ENCODE measurements at places on chromosomes 6 and 20.

DNA sequence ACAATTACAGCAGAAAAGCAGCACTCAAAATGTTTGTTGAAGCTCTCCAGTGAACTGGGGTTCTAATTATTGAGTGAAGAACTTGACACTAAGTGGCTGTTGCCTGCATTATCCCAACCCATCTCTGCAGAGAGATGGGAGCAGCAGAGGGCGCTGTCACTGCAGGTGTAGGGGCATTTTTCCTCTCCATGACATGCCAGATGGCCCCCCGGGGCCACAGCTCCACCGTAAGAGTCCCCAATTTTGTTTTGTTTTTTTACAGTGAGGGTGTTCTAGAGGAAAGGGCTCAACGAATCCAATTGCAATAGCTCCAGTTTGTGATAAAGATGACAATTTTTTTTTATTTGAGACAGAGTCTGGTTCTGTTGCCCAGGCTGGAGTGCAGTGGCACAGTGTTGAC lies 1.9 kb upstream of the FUCA2 start:
- no peak for DNase-seq

DNA sequence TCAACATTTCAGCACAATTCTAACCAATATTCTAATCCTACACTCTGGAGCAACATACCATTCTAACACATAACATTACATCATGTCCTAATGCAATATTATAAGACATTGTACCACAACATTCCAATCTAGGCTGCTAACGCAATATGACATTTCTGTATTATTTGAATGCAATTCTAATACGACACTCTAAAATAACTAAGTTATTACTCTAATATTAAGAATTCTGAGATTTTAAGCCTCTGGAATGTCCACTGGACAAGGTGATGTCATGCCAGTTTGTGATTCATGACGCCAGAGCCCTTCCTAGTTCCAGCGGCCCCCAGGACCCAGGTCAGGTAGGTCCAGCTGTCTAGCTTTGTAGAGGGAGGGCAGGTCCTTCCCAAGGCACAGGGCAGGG lies 69.7 kb upstream of the SIRPA start:
- no peak for DNase-seq

- no peak for DNase-seq
These were observed 262.0 kb downstream of the PAX1 start for GRCh38 chr20:21967481-21967880.

GRCh38 chr6:140441256-140441655 lies 1066.8 kb upstream of the CITED2 start:
- DNase-seq: no peak

GRCh38 chr6:162854228-162854627 lies 126.5 kb downstream of the PACRG start:
- DNase-seq: no peak

GRCh38 chr6:163954088-163954775 lies 539.7 kb downstream of the QKI start:
- no peak for DNase-seq

GRCh38 chr20:19397666-19398065 lies 185.2 kb downstream of the SLC24A3 start:
- DNase-seq: no peak

GRCh38 chr20:17646209-17646960 lies 35.7 kb downstream of the RRBP1 start:
- DNase-seq: no peak

DNA sequence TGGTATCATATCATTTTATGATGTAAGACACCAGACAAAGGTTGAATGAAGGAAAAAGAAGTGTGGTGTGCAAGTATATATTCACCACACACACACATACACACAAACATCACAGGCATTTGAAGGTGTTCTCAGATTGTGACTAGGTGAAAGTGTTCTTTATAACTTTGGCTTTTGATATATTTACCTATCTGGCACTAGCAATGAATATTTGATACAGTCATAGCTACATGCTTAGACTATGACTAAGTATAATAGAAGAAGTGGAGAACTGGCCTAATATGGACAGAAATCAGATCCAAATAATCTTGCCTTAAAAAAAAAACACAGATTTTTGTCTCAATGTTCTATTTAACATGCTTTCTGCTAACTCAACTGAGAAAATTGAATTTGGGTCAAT lies 809.9 kb downstream of the KIF16B start:
- no peak for DNase-seq

- no peak for DNase-seq
These were observed 2.4 kb downstream of the SYNE1 start for GRCh38 chr6:152634773-152635172.

DNA sequence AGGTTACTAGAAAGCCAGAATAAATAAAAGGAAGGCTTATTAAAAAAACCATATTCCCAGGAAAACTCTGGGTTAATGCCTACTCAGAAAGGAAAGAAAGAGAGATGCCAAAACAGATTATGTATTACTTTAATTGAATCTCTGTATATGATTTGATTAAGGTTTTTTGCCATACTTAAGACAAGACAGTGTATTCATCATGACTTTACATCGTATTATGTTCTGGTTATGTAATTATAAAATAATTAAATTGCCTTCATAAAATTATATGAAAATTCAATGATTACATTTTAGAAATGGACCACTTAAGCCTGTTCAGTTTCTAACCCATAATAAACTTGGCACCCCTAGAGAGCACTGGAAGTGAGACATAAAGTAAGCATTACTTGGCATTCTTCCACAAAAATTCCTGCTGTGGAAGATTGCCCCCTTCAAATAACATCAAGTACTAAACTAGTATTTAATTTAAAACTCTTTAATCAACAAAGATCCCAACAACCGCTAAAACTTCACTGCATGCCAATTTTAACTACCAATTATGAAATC lies 20.8 kb upstream of the IBTK start:
- no peak for DNase-seq

- DNase-seq: no peak
These were observed 29.4 kb downstream of the LAMA5 start for GRCh38 chr20:62337558-62338293.

GRCh38 chr6:163533443-163533842 lies 118.9 kb downstream of the QKI start:
- no peak for DNase-seq

- DNase-seq: no peak
These were observed 116.5 kb upstream of the ESR1 start for GRCh38 chr6:151690768-151691562.

GRCh38 chr20:45523821-45524220 lies 8.4 kb upstream of the SPINT3 start:
- DNase-seq: no peak

DNA sequence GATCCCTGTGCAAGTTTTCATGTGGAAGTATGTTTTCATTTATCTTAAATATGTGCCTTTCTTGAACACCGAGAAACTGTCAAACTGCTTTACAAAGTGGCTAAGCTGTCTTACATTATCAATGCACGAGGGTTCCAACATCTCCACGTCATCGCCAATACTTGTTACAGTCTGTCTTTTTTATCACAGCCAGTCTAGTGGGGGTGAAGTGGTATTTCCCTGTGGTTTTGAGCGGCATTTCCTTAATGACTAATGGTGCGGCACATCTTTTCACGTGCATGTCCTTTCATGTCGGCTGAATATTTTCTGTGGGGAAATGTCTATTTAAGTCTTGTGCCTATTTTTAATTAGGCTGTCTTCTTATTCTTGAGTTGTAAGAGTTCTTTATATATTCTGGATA lies 280.4 kb downstream of the FOXC1 start:
- DNase-seq: no peak

GRCh38 chr6:15691250-15691869 lies 28.5 kb upstream of the DTNBP1 start:
- DNase-seq: peak; percentile 67

DNA sequence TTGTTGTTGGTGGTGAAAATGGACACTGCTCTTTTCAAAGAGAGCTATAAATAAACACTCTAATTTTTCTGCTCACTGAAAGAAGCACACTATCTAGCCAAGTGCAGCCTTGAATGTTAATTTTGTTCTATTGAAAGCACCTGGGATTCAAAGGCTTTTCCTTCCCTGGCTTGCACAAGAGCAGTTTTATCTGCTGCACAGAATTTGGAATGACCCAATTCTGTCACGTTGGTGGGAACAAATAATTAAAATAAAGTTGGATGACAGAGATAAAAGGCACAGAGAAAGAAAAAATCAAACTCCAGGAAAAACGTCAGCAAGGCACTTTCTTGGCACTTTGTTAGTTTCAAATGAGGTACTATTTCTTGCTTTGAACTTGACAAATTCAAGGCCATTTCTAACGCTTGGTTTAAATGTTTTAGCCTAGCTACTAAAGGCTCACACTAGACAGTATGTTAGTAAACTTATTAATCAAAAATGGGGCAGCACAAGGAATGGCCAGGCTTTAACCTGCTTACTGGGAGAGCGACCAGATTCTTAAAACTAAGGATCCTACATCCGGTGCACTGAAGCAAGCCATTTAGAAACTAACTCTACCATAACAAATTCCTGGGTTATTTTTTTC lies 145.5 kb upstream of the ARG1 start:
- no peak for DNase-seq

- DNase-seq: no peak
These were observed 17.9 kb downstream of the RPF2 start for GRCh38 chr6:110999634-111000270.

GRCh38 chr6:155330133-155330734 lies 15.9 kb upstream of the TFB1M start:
- no peak for DNase-seq

DNA sequence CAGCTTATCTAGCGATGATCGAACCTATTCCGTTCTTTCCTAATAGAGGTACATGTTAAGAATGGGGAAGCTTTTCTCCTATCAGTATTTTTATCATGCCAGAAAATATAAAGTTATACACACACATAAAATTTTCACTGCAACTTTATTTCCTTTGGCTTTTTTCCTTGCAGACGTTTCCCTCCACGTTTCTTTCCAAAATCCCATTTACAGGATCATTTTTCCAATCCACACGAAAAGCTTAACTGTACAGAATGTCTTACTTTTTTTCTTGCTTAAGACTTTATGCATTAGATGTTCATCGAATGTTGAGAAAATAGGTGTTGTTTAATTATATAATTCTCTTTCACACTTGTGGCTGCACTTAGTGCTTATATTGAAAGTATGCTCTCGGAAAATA lies 62.9 kb upstream of the HDGFL1 start:
- DNase-seq: no peak

GRCh38 chr20:31822421-31823330 lies 3.5 kb downstream of the MYLK2 start:
- DNase-seq: peak; percentile 65

GRCh38 chr6:159762681-159763293 lies 942 bp downstream of the ACAT2 start:
- peak; percentile 12 for DNase-seq

GRCh38 chr20:22836877-22837276 lies 198.2 kb upstream of the SSTR4 start:
- DNase-seq: no peak

DNA sequence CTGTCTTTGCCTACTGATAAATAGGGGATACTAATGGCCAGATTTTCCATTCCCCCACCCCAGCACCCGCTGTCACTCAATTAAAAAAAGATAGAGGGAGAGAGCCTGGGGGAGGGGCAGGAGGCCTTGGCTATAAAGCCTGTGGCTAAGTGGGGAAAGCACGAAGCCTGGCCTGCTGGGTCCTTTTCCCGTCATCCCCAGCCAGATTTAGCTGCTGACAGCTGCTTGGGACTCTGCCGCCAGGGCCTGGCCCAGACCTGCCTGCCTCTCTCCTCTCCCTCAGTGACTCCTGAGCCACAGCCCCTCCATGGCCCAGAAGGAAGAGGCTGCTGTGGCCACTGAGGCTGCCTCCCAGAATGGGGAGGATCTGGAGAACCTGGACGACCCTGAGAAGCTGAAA lies at the start of gene APOBEC2:
APOBEC2 (plus strand) TSS at position 162 of the 400 bp plus-strand sequence; CDS start at position 308, 146 bp downstream.
- DNase-seq: no peak

- no peak for DNase-seq
These were observed 528.3 kb downstream of the CD83 start for GRCh38 chr6:14645841-14646240.

- no peak for DNase-seq
These were observed 253.3 kb upstream of the ECI2 start for GRCh38 chr6:4388675-4389074.

DNA sequence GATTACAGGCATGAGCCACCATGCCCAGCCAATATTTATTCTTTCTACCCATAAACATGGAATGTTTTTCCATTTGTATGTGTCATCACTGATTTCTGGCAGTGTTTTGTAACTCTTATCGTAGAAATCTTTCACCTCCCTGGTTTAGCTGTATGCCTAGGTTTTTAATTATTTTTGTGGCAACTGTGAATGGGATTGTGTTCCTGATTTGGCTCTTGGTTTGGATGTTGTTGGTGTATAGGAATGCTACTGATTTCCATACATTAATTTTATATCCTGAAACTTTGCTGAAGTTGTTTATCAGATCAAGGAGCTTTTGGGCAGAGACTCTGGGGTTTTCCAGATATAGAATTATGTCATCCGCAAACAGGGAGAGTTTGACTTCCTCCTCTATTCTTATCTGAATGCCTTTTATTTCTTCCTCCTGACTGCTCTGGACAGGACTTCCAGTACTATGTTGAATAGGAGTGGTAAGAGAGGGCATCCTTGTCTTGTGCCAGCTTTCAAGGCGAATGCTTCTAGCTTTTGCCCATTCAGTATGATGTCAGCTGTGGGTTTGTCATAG lies 198.6 kb downstream of the ZDHHC14 start:
- no peak for DNase-seq

Measured in T follicular helper cell (primary cell).